ENCODE measurements at places on chromosomes 2 and 18.

DNA sequence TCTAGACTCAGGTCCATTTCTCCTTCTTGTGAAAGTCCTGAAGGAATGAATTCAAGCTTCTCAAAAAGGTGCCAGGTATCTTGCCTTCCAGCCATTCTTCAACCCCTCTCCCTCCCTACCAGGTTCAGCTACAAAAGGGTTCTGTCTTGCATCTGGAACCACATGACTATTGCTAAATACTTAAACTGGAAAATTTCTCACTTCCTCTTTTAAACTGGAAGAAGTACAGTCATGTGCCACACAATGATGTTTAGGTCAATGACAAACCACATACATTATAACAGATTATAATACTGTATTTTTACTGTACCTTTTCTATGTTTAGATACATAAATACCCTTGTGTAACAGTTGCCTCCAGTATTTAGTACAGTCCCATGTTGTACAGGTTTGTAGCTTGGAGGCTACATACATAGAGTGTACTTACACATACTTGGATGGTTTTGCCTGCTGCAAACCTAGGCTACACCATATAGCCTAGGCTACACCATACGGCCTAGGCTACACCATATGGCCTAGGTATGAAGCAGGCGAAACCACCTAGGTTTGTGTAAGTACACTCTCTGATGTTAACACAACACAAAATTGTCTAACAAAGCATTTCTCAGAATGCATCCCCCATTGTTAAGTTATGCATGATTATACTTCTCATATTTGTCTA lies 142.0 kb upstream of the DNMT3A start:
- DNase-seq = no peak

GRCh38 chr2:63613391-63613901 lies 24.7 kb downstream of the MDH1 start:
- DNase-seq = no peak

- DNase-seq = no peak
Measured at GRCh38 chr18:56516789-56517188, 121.6 kb downstream of the TXNL1 start.

- no peak for DNase-seq
Measured at GRCh38 chr2:121098556-121098955, 186.4 kb downstream of the TFCP2L1 start.

DNA sequence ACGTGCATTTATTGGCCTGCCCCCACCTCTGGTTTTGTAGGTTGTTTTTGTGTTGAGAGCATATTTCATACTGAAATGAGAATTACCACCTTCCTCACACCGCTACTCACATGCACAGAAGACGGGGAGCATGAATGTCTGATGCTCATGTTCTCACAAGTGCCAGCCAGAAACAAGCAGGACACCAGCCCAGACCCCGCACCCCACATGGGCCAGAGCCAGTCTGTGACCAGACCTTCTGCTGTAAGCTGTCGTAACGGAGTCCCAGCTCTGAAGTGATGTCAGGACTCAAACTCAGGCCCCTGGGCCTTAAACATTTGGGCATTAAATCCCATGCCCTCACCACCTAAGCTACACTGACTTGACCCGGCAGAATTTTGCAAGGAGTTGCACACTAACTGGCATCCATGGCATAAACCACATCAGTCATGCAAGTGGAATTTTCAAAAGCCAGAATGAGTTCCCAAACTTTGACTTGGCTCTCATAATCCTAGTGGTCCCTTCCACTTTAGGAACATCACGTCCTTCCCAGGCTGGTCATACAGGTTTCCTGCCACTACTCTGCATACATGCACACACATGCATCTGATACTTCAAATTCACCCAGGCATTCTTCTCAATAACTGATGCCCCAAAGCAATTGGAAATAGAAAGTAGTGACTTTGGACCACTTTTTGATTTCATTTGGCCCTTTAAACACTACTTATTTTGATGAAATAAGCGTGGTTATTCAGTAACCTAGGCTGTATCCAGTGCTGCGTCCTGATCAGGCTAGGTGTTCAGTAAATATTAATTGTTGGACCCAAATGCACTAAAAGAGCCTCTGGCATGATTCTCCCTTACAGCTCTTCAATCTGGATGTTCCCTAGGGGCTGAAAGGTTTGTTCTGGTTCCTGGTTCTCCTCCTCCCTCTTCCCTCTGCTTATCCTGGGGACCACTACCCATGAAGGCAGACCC lies 223.1 kb upstream of the ID2 start:
- DNase-seq = no peak

- no peak for DNase-seq
Measured at GRCh38 chr2:46361920-46362666, 64.9 kb downstream of the EPAS1 start.

Measured in activated T-helper 1 cell treated with anti-CD3 and anti-CD28 coated beads, Interleukin-2, amount 50 U/mL, for 16 hours (primary cell).